Neural crest cell (in vitro differentiated cells): ENCODE measurements at places on chromosomes 7 and 10. TPM values are rescaled to one million over a fixed set of nuclear protein-coding genes. Genes with fewer than 3 reads are reported as not detected.

The SUMF2 gene
- total RNA-seq = 82.1 and 85.9 TPM in 2 replicates

The HPS1 gene
- 45.2 and 46.9 TPM in 2 replicates for total RNA-seq

The MKLN1 gene
- total RNA-seq = 45.7 and 47.5 TPM in 2 replicates

The SPACDR gene
- 1.0 and 1.4 TPM in 2 replicates for total RNA-seq

The UCMA gene
- total RNA-seq = not detected in 2 replicates

The ANXA8 gene
- not detected in 2 replicates for total RNA-seq

DNA sequence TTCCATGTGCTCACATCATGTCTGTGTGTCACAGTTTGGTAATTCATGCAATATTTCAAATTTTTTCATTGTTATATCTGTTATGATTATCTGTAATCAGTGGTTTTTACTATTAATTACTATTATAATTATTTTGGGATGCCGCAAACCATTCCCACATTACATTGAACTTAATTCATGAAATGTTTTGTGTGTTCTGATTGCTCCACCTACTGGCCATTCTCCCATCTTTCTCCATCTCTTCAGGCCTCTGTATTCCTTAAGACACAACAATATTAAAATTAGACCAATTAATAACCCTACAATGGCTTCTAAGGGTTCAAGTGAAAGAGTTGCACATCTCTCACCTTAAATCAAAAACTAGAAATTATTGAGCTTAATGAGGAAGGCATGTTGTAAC is 398.5 kb downstream of the PCDH15 start:
- no peak for DNase-seq

DNA sequence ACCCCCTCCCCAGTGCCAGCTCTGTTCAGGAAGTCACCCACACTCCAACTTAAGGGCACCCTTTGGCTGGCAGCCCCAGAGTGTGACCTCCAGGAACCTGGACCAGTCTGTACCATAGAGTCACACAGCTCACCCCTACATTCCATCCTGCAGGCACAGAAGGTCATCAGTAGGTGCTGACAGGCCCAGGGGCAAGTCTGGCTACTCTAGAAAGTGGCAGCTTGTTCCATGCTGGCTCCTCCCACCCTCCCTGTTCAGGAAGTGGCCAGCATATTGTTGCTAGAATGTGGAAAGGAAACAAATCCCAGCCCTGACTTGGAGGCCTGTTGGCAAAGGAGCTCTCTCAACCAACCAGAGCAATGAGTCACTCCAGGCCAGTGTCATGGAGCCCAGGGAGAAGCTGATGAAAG is 3.2 kb upstream of the NCOA4 start:
- DNase-seq = no peak

GRCh38 chr10:5983774-5984173 is 6.4 kb upstream of the IL15RA start:
- no peak for DNase-seq
